ENCODE measurements at places on chromosomes 4 and X. TPM values are rescaled to one million over a fixed set of nuclear protein-coding genes. Genes with fewer than 3 reads are reported as not detected.

RPS6KA6 gene
- 8.7 TPM for total RNA-seq

GRCh38 chr4:151473521-151474097 lies 64.6 kb downstream of the FHIP1A start:
- no peak for DNase-seq

GRCh38 chrX:133364865-133365264 lies 50.4 kb downstream of the GPC4 start:
- no peak for DNase-seq

DNA sequence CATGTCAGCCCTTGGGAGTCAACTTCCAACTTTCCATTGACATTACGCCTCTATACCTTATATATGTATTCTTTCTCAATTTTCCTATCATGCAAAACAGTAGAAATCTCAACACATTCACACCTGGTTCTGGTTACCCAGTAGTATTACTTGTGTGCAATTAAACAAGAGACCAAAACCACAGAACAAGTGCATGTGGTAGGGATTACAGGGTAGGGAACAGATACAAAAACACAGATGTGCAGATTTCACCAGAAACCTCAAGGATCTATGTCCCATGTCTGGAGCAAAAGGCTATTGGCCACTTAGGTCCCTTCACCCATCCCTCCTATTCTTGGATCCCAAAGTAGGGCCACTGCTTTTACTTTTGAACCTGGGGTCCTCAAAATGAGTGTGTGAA lies 143.6 kb upstream of the ZCCHC13 start:
- DNase-seq = no peak

- DNase-seq = no peak
Measured at GRCh38 chr4:52838729-52839586, 23.2 kb upstream of the RASL11B start.

GRCh38 chr4:34158878-34159277 lies 2085.4 kb downstream of the ARAP2 start:
- DNase-seq = no peak

- no peak for DNase-seq
Measured at GRCh38 chr4:152206185-152206584, 329.7 kb downstream of the FBXW7 start.
